ENCODE measurements at places on chromosomes 1 and 21.

DNA sequence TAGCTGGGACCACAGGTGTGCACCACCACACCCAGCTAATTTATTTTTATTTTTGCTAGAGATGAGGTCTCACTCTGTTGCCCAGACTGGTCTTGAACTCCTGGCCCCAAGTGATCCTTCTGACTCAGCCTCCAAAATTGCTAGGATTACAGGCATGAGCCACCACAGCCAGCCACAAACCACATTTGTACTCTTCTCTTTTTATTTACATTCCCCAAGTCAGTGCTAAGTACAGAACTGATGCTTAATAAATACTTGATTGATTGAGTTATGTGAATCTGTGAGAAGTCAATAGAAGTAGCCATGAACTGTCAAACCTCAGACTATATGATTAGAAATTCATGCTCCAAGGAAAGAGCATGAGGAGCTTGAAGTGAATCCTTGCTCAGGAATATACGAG, 48.5 kb upstream of the S1PR1 start:
- DNase-seq = no peak

DNA sequence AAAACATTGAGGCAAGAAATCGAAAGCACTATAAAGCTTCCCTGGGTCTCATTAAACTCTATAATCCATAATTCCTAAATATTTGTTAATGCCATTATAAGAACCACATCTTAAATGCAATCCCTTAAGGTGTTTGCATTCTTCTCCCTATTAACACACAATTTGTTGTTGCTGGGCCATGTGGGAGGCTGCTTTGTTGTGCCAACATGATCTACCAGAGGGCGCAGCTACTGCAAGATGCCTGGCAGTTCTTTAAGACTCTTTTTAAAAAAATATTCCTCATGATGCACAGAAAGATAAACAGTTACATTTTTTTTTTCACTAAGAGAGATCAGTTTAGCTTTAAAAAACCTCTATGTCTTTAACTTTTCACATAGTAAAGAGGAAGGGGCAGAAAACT, 39.0 kb upstream of the BCAS2 start:
- DNase-seq = no peak

- DNase-seq = no peak
Observed at GRCh38 chr1:112063781-112064728, 74.6 kb upstream of the KCND3 start.

GRCh38 chr21:41851090-41851790, 27.9 kb downstream of the PRDM15 start:
- DNase-seq = no peak

DNA sequence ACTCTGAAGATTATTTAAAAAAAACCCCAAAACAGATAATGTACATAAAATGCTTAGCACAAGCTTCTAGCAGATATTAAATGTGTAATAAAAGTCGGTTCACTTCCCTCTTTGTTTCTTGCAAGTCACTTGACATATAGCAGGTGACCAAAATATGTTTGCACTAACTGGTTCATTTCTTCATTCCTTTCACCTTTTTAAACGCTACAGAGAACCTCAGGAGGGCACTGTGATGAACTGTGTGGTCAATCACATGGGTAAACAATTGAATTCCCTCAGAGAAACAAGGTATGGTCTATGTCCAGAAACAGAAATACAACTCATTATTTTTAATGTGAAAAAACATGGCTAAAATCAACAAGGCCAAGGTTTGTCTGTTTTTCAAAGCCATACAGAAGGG, 51.3 kb upstream of the BCL10 start:
- DNase-seq = no peak

DNA sequence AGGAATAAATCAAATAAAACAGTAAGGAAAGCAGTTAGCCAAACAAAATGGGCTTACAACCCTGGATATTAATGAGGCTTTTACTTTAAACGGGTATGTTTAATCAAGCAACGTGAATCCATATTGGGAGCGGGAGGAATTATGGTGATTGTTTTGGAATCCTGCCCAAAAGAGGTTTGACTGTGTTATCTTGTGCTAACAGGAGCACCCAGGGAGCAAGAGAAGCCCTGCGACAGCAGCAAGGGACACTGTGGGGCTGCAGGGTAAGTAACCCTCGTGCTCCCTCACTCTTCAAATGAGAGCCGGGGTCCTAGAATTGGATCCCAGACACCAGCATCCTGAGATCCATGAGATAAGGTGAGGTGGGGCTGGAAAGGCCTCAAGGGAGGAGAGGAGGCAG, 72.6 kb upstream of the PGBD5 start:
- DNase-seq = no peak

- DNase-seq = no peak
Observed at GRCh38 chr1:2019571-2020309, 595 bp downstream of the GABRD start.

GRCh38 chr1:3055051-3055450, 14.0 kb upstream of the PRDM16 start:
- DNase-seq = no peak

GRCh38 chr1:1068517-1069055, 5.5 kb downstream of the RNF223 start:
- no peak for DNase-seq

GRCh38 chr1:119914071-119914470, 17.8 kb upstream of the ADAM30 start:
- DNase-seq = no peak

GRCh38 chr1:42439940-42440339, 15.9 kb downstream of the ZMYND12 start:
- no peak for DNase-seq

DNA sequence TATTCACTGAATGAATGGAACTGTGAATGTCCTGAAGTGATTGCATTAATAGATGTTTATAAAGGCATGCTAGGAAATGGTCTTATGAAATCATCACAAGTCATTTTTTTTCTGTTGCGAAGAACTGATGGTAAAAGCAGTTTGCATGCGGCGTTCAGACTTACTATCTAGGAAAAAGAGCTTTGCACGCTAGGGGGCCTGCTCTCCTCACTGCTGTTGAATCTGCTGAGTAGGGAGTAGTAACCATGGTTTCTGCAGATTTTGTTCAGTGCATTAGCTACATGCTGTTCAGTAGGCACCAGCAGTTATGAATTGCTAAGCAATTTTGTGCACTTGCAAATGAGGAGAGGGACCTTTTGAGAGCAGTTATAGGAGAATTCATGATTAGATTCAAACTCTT, 57.9 kb downstream of the CENPF start:
- DNase-seq = no peak

GRCh38 chr1:204652497-204652896, 33.0 kb downstream of the LRRN2 start:
- DNase-seq = no peak

DNA sequence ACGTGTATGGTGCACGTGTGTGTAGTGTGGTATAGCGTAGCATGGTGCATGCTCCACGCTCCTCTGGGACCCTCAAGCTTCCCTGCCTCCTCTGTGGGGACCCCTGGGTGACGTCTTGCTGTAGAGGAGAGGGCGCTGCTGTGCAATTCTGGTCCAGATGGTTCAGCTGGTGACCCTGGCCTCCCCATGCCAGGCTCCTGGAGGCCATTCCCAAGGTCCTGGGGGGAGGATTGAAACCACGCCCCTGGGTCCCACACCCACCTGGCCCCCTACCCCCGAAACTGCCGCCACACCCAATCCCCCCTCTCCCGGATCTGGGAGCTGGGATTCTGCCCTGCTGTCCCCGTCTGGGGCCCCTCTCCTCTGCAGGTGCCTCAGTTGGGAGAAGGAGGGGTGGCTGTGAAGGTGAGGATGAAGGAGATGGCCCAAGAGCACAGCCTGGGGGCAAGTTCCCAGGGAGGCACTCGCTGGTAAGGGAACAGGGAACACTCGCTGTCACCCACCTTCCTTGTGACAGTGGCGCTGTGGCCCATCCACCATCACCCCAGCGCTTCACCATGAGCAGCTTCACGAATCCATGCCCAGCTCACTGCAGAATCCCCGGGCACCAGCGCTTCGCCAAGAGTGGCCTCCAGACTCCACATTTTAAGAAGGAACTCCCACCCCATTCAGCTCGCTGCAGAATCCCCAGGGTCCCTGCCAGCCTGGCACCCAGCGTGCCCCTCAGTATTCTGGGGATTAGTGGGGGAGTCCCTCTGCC, 38.0 kb downstream of the WDR4 start:
- DNase-seq = no peak

GRCh38 chr21:14491269-14491681, 54.8 kb downstream of the SAMSN1 start:
- DNase-seq = no peak

DNA sequence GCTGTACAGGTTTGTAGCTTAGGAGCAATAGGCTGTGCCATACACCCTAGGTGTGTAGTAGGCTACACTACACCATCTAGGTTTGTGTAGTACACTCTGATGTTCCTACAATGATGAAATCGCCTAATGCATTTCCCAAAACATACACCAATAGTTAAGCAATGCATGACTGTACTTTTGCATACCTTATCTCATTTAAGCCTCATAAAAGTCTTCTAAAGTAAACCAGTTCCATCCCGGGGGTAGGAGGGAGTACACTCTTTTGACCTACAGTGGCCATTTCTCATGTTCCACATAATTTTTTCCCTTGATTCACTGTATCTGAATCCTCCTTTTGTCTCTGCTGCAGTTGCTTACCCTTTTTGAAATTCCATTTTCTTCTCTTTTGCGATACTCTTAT, 12.2 kb downstream of the TRMT13 start:
- no peak for DNase-seq

DNA sequence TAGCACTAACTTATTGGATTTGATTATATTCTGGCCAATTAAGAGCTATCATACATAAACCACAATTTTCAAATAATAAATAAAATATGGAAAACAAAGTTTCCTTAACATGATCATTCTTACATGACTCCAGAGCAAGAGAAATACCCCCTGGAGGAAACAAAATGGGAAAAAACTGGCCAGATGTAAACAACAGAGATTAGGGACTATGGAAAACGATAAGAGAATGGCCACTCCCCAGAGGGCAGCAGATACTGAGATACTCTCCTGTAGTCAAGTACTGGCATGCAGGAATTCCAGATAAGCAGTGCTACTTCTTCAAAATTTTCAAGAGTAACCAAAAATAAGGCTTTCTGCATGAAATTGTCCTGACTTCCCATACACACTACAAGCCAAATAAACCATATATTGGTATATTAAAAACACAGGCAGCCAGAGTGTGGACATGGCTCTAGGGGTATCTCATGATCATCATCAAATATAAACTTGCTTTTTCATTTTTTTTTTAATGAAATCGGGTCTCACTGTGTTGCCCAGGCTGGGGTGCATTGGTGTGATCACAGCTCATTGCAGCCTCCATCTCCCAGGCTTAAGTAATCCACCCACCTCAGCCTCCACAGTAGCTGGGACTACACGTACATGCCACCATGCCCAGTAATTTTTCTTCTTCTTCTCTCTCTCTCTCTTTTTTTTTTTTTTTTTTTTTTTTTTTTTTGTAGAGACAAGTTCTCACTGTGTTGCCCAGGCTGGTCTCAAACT, 118.5 kb downstream of the EIF4G3 start:
- DNase-seq = no peak

GRCh38 chr1:236222632-236223031, 59.1 kb downstream of the ERO1B start:
- DNase-seq = no peak

GRCh38 chr1:81437649-81438048, 363.1 kb upstream of the ADGRL2 start:
- no peak for DNase-seq

DNA sequence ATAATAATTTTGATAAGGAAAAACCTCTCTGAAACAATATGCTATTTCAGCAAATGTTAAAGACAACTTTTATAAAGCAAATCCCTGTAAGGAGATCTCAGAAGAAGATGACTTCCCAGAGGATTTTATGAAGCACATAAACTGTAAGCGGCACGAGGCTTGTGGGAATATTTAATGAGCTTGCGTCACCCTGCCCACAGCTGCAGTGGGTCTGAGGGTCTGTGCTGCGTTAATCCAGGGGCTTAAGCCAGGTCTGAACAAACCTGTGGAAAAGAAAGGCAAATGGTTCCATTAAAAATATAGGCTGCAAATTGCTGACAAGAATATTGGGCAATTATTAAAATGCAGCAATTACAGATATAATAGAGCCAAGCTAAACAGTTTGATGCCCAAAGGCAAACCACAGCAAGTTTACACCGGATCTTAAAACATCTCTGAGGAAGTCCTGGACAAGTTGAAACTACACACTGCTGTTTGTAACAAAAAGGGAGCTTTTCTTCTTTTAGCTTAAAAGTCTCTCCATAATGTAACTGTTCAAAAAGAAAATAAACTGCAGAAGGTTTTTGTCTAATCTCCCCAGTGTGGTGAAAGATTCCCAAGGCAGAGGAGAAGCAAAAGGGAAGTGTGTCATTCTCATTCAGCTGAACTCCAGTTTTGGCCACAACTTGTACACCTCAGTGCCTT, 21.8 kb downstream of the TGFBR3 start:
- DNase-seq = no peak

- DNase-seq = no peak
Observed at GRCh38 chr1:54177726-54178125, 22.1 kb downstream of the CYB5RL start.

- DNase-seq = no peak
Observed at GRCh38 chr1:172647987-172648386, 10.9 kb upstream of the FASLG start.

DNA sequence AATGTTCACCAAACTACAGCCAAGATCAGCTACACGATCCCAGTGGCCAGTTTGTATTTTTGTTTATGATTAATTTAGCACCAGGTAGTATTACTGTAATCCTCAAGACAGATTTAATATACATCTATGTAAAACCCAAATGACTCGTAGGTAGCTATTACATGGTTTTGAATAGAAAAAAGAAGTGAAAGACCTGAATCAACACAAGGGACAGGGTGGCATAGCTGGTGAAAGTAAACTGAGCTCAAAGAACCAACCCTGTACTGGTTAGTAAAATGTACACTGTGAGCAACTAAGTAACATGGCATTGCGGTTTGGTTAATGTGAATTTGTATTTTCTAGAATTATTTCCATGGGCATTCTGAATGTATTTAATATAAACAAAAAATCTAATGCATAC, 8.8 kb downstream of the GPATCH2 start:
- DNase-seq = no peak

DNA sequence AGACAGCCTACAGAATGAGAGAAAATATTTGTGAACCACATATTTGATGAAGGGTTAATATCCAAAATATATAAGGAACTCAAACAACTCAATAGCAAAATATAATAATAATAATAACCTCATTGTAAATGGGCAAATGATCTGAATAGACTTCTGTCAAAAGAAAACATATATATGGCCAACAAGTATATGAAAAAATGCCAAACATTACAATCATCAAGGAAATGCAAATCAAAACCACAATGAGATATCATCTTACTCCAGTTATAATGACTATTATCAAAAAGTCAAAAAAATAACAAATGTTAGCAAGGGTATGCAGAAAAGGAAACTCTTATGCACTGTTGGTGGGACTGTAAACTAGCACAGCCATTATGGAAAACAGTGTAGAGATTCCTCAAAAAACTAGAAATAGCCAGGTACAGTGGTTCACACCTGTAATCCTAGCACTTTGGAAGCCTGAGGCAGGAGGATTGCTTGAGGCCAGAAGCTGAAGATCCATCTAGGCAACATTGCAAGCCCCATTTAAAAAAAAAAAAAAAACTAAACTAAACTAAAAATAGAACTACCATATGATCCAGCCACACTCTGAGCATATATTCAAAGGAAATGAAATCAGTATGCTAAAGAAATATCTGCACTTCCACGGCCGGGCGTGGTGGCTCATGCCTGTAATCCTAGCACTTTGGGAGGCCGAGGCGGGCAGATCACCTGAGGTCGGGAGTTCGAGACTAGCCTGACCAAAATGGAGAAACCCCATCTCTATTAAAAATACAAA, 17.3 kb upstream of the TRIM67 start:
- no peak for DNase-seq

GRCh38 chr1:39825432-39825941, 36.8 kb upstream of the BMP8B start:
- DNase-seq = no peak

- DNase-seq = no peak
Observed at GRCh38 chr1:6056572-6056948, 10.9 kb downstream of the KCNAB2 start.

All from activated T-helper 2 cell treated with anti-CD3 and anti-CD28 coated beads, Interferon-gamma antibody, Interleukin-2, Interleukin-4, amounts not matched to agents 10 μg/mL and 5 μg/mL and 100 μg/mL, durations not matched to agents 14 hours and 24 hours and 36 hours (primary cell).